ENCODE measurements at places on chromosomes 7 and 10.

- no peak for DNase-seq
Measured at GRCh38 chr10:91146146-91146545, 74.3 kb upstream of the PCGF5 start.

DNA sequence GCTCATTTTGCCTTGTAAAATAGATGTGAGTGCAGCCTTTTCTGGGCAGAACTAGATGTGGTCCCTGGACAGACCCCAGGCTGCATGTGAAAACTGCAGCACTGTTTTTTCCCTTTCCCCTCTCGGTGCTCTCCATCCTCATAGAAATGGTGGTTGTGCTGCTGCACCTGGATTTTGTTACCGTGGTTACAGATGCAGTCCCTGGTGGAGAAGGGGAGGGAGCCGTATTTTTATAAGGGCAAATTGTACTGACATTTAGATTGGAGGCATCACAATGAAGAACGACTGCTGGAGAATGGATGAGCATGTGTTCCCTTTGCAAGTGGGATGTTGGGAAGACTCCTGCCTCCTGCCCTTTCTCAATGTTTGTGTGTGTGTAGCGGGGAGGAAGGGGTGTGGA lies 469.9 kb downstream of the CCSER2 start:
- DNase-seq, result no peak

DNA sequence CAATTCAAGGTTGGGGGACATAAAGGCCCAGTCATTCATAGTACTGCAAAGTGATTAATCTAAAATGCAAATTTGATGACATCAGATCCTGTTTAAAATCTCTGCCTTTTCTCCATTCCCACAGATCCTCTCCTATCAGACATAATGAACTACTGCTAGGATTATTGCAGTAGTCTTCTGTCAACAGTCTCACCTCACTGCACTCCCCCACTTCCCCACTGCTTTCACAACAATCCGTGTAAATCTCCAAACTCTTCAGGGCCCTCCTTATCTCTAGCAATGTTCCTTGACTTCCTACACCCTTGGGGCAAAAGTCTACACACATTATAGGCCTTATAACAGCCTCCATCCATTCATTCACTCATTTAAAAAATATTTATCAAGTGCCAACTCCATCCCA lies 112.4 kb downstream of the KBTBD2 start:
- no peak for DNase-seq

DNA sequence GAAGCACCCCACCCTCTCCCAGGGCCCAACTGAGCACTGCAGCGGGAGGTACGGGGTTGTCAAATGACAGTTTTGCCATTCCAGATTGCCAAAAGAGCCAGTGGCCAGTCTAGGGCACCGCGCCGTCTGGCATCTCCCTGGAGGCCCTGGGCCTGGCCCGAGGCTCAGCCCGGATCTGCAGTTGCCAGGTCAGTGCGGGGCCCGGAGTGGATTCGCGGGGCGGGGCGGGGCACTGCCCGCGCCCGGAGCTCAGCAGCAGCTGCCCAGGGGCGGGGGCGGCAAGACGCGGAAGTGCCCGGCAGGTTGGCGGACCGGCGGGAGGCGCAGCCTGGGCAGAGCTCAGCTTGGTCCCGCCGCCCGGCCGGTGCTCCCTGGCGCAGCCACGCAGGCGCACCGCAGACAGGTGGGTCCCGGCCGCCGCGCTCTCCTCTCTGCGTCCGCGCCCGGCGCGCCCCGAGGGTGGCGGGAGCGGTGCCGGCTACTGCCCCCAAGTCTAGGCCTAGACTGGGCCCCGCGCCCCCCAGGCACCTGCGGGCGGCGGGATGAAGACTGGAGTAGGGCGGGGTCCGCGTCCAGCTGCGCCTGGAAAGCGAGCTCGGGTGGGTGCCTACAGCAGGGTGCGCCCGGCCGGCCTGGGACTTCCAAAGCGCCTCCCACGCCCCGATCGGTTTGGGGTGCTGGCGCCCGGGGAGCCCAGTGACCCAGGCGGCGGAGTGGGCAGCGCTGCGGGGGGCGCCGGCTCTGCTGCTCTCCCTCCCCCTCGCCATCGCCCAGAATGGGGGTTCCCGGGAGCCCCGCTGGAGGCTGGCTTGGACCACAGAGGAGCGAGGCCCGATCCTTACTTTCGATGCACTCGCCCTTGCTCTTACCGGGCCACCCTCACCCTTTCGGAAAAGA lies at the start of gene IRF5:
IRF5 (plus strand) TSS at position 281 of the 897 bp plus-strand sequence. CDS start 4,155 bp downstream, outside the sequence.
- no peak for DNase-seq

DNA sequence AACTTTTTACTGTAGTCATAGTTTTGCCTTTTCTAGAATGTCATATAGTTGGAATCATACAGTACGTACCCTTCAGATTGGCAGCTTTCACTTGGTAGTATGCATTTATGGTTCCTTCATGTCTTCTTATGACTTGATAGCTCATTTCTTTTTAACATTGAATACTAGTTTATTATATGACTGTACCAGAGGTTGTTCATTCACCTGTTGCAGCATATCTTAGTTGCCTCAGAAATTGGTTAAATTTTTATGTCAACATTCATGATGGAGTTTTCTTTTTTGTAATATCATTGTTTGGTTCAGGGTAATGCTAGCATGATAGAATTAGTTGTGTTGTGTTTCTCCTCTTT lies 94.8 kb upstream of the CDK13 start:
- no peak for DNase-seq
